ENCODE measurements at places on chromosomes 7 and 10. TPM values are rescaled to one million over a fixed set of nuclear protein-coding genes. Genes with fewer than 3 reads are reported as not detected.

The NEURL1 gene
- polyA plus RNA-seq: 0.58 TPM

The GCK gene
- polyA plus RNA-seq: 0.40 TPM

GRCh38 chr10:117175215-117175900 is 21.9 kb upstream of the KCNK18 start:
- no peak for DNase-seq

- no peak for DNase-seq
Observed at GRCh38 chr10:2790396-2791188, 276.8 kb upstream of the PFKP start.

GRCh38 chr7:139774376-139774775 is 3.4 kb downstream of the HIPK2 start:
- DNase-seq: peak; percentile 51

- DNase-seq: no peak
Observed at GRCh38 chr10:71074176-71074755, 138.1 kb upstream of the UNC5B start.

DNA sequence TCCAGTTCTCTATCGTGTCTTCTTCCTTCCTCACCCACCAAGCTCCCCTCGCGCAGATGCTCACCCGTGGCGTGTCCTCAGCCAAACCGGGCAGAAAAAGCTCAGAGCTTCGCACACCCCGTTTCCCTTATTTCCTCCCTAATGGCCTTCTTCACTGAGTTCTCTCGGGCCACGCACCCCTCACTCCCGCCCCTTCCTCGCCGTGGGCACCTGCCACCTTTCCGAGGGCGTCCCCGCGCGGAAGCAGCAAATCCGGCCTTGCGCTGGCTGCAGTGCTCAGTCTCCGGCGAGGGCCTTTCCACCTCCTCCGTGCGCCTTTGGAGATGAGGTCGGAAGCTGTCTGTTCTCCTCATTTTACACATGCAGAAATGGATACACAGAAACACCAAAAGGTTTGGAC is 12.4 kb upstream of the CALML3 start:
- no peak for DNase-seq

Measured in BJ (cell line).